NCI-H1694 (cell line): ENCODE measurements at places on chromosomes 13 and 19.

- no peak for DNase-seq
These were observed 219.2 kb downstream of the ENOX1 start for GRCh38 chr13:43567608-43568007.

GRCh38 chr19:19860756-19861390 lies 4.8 kb upstream of the ZNF253 start:
- no peak for DNase-seq

DNA sequence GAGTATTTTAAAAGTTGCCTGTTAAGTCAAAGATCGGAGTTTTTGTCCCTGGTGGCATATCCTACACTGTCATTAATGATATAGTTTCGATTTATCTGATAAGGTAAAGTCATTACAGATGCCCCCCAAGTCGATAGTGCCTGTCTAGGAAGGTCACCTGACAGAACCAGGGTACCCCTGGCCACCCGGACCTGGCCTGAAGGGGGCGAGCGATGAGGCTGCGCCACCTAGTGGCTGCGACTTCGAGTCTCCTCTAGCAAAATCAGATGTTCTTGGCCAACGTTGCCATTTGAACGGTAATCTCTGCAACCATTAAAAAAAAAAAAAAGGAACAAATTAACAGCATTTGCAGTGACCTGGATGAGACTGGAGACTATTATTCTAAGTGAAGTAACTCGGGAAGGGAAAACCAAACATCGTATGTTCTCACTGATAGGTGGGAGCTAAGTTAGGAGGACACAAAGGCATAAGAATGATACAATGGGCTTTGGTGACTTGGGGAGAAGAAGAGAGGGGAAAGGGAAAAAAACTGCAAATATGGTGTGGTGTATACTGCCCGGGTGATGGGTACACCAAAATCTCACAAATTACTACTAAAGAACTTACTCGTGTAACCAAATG lies 565.1 kb downstream of the LIG4 start:
- DNase-seq: no peak

DNA sequence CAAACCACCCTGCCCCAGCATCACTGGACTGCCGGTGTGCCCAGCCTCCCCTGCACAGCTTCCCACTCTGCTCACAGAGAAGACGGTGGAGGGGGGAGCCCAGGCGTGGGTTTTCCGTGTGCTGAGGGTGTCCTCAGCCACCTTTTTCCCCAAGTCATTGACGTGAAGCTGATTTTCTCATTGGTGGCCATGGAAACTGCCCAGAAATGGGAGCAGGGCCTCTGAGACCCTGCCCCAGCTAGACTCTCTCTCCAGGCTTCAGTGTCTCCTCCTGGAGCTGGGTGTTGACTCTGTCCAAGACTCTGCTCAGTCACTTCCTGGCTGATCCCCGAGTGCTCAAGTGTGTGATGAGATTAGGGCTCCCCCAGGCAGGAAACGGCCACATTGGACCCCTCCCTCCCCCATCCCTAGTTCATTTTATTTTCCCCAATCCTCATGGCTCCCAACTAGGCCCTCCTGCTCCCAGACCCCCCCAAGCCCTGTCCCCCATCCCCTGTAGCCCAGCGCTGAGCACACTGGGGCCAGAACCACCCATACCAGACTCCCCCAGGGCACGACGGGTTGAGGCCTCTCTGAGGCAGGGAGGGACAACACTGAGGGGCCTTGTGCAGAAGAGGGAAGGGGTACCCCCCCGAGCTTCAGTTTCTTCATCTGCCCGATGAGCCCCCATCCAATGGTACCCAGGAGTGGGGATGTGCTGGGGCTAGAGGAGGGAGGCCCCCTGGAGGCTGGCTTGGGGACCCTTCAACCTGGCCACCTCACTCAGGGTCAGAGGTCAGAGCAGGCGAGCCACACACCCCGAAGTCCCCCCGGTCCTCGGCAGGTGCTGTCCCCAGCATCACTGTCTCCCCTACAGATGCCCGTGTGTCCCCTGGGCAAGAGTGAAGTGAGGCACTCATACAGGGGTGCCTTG lies 1.2 kb upstream of the F2RL3 start:
- no peak for DNase-seq

DNA sequence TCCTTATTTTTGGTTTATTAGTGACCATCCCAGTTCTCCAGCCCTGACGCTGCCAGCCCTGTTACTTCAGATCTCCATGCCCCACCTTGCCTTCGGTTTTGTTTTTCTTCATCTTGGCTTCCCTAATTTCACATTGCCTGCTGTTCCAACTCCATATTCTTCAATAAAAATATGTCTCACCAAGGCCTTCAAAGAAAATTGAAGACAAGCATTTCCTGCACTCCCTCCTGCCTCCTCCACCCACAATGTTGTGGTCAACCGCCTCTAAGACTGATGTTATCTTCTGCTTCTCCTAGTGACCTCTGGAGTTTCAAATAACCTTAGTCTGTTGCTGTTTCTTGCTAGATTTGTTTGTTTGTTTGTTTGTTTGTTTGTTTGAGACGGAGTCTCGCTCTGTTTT lies 14.6 kb downstream of the PLD3 start:
- no peak for DNase-seq

- no peak for DNase-seq
These were observed 1792.7 kb upstream of the MIR17HG start for GRCh38 chr13:89554801-89555200.

DNA sequence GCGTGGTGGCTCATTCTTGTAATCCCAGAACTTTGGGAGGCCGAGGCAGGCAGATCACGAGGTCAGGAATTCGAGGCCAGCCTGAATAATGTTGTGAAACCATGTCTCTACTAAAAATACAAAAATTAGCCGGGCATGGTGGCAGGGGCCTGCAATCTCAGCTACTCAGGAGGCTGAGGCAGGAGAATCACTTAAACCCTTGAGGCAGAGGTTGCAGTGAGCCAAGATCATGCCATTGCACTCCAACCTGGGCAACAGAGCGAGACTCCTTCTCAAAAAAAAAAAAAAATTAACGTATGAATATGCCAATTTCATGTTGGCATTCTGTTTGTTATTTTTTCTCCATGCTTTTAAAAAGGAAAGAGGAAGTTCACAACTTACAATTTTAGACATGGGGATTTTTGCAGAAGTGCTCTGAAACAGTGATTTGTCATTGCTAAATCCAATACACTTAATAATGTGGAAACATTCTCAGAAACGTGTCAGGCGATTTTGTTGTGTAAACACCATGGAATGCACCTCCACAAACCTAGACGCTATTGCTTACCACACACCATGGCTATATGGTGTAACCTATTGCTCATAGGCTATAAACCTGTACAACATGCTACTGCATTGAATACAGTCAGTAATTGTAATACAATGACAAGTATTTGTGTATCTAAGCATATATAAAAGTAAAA lies 115.9 kb upstream of the PCDH20 start:
- no peak for DNase-seq

- no peak for DNase-seq
These were observed 310.0 kb upstream of the SLITRK5 start for GRCh38 chr13:87361216-87361615.

- DNase-seq: no peak
These were observed 808 bp downstream of the SLITRK5 start for GRCh38 chr13:87671753-87672605.

GRCh38 chr13:76314495-76314894 lies 571.7 kb downstream of the KCTD12 start:
- no peak for DNase-seq

DNA sequence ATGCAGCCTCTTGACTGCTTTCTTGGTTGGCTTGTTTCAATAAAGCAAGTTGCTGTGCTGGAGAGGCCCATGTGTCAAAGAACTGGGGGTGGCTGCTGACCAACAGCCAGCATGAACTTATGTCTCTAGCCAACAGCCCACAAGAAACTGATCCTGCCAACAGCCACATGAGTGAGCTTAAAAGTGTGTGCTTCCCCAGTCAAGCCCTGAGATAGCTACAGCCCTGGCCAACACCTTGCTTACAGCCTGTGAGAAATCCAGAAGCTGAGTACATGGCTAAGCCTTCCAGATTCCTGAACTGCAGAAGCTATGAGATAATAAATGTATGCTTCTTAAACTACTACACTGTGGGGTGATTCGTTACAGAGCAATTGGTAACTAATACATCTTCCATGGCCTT lies 38.9 kb upstream of the IPO5 start:
- no peak for DNase-seq

GRCh38 chr13:69619651-69620050 lies 488.0 kb upstream of the ATXN8OS start:
- DNase-seq: no peak

- DNase-seq: no peak
These were observed 105.6 kb upstream of the PEG3 start for GRCh38 chr19:56946159-56946558.

GRCh38 chr19:19645233-19645870 lies 1.9 kb upstream of the GMIP start:
- no peak for DNase-seq

DNA sequence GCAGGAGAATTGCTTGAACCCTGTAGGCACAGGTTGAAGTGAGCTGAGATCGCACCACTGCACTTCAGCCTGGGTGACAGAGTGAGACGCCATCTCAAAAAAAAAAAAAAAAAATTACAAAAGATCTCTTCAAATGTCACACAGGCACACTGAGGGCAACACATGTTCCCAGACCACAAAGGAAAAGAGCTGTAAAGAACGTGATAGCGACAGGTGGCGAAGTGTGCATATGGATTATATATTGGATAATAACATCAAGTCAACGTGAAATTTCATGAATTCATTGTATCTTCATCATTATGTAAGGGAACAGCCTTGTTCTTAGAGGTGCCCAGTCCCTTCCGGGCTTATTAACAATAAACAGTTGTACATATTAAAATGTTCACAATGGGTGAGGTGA lies 31.8 kb upstream of the DPP9 start:
- DNase-seq: no peak

DNA sequence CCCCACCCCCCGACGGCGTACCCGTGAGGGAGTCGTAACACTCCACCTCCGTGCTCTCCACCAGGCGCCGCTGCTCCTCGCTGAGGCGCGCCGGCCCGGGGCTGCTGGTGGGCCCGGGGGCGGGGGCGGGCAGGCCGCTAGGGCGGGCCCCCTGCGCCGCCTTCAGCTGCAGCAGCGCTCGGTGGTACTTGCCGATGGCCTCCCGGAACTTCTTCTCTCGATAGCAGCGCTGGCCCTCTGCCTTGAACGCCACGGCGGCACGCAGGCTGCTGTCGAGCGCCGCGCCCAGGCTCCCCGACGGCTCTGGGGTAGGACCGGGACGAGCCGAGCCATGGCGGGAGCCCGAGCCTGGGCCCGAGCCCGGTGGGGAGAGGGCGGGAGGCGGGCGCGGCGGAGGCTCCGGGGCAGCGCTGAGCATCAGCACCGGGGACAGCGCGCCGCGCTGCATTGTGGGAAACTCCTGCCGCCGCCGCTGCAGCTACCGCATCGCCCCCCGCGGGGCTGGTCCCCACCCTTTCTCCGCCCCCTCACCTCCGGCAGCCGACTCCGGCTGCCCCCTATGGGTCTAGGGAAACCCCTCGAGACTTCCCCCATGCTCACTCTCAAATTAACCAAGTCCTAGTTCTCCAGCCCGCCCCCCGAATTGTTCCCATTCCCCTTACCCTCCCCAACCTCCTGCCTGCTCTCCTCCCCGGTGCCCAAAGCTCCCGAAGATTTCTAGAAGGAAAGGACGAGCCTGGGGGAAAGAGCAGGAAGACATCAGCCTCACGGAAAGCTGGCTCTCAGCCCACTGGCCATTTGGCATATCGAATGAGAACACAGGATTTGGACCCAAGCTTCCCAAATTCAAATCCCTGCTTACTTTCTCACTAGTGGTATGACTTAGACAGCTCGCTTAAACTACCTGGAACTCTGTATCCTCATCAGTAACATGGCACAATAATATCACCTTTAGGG lies at the start of gene TTC9B:
Gene TTC9B (minus strand): TSS at position 451 of the 957 bp plus-strand sequence. CDS start 3 bp downstream, at position 448.
- no peak for DNase-seq

- no peak for DNase-seq
These were observed 967 bp upstream of the NR2C2AP start for GRCh38 chr19:19204181-19204580.

GRCh38 chr13:25300861-25301346 lies 521 bp upstream of the NUP58 start:
- no peak for DNase-seq

GRCh38 chr13:99312493-99312883 lies 5.3 kb upstream of the GPR183 start:
- DNase-seq: no peak

DNA sequence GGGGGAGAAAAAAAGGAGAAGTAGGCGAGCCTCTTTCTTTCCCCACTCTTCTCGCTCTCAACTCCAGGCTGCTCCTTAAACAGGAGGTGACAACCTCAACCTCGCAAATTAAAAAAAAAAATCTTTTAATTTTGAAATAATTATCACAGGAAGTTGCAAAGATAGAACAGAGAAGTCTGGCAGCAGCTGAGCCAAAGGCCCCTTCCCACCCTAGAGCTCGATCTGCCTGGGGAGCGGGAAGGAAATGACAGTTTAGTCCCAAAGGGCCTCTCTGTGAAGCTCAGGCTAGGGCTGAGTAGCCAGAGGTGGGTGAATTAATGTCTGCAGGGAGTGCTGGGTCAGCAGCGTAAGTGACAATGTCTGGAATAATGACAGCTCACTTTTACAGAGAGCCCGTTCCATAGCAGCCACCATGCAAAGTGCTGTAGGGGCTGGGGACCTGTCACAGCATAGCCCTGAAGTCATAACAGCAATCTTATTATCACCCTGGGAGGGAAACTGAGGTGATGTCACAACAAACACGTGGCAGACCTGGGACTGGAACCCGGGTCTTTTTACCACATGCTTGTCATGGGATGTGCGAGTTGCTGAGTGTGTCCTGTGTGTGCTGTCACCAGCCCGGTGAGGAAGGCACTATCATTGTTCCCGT lies 8.8 kb upstream of the CD22 start:
- DNase-seq: no peak

DNA sequence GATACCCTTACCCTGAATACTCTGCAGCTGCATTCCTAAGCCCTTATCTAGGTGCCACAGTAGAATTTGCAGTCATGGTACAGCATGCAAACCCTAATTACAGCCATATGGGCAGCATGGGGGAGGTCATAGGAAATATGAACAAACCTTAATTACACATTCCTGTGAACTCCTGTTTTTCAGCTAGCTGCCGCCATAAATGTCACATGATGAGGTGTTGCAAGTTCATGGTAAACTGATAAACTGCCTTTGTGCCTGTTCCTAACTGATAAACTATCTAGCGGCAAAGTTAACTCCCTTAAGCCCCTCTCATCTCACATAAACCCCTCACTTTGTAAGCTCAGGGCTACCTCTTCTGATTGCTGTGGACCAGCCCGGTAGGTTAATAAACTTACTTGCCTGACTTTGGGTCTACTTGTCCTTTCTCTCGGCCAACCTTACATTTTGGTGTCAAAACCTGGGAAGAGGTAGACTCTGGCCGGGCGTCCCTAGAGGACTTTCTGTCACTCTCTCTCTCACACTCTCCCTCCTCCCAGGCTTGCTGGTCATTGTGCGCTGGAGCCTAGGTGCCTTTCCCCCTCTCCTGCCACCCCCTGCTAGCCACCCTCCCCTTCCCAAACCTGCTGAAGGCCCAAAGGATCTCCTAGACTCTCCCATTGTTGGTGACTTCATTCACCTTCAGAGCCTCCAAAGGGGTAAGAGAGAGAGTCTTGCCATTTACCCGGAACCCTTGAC lies 43.3 kb downstream of the ZNF93 start:
- DNase-seq: no peak

GRCh38 chr13:110575322-110576069 lies 14.0 kb upstream of the RAB20 start:
- DNase-seq: no peak

- DNase-seq: no peak
These were observed 116.6 kb upstream of the SPACA7 start for GRCh38 chr13:112259511-112259910.
